ENCODE measurements at places on chromosomes 4 and X. TPM values are rescaled to one million over a fixed set of nuclear protein-coding genes. Genes with fewer than 3 reads are reported as not detected.

- DNase-seq, result no peak
These were observed 255.4 kb downstream of the SPANXN1 start for GRCh38 chrX:145502670-145503069.

- DNase-seq, result no peak
These were observed 11.7 kb downstream of the MTTP start for GRCh38 chr4:99586322-99586721.

GRCh38 chr4:119641765-119642164 lies 13.2 kb upstream of the PDE5A start:
- DNase-seq, result no peak

HPGD gene
- total RNA-seq, result 1.1 TPM

DNA sequence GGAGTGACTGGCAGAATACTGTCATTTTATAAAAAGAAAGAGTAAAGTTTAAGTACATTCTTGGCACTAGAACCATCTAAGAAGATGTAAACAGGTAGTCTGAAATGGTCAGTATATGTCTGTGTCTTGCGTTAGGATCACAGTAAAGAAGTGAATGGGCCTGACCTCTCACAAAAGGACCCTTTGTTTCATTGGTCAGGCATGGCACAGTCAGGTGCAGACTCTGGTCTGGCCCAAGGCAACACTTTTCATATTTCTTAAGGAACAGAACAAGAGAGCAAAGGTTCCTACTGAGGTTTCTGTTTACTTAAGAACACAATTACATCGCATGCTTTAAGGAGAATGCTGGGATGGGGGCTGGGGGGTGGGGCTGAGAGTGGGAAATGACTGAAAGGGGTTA lies 48.1 kb downstream of the RPGR start:
- no peak for DNase-seq

PAGE5 gene
- total RNA-seq, result not detected

ATP1B4 gene
- total RNA-seq, result not detected

REELD1 gene
- not detected for total RNA-seq

DNA sequence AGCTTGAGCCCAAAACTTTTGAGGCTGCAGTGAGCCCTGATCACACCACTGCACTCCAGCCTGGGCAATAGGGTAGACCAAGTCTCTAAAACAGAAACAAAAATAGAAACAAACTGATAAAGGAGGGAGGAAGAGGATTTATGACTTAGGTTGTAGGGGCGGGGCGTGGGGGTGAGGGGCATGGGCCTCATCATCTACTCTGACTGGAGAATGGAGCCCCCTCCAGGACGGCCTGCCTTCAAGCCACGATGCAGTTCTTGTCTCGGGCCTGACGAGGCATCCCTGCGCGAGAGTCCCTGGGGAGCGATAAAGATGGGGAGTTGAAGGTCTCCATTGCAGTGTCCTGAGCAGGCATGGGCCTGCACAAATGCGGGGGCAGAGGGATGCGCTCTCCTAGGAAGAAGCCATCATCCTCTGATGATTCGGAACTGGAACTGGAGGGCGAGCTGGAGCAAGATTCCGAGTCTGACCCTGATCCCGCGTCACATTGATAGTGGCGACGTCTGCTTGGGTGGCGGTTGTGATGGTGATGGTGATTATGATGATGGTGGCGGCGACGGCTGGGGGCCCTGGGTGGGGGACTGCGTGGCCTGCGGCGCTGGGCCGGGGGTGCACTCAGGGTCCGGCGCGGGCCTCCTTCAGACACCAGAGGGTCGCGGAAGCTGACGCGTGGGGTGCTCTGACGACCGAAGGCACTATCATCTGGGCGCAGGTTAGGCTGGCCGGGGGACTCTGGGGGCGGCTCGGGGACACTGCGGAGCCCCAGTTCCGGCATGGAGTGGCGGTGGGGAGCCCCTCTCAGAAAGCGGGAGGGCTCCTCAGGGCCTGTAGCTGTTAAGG lies 4.0 kb downstream of the PLP2 start:
- DNase-seq, result no peak

DNA sequence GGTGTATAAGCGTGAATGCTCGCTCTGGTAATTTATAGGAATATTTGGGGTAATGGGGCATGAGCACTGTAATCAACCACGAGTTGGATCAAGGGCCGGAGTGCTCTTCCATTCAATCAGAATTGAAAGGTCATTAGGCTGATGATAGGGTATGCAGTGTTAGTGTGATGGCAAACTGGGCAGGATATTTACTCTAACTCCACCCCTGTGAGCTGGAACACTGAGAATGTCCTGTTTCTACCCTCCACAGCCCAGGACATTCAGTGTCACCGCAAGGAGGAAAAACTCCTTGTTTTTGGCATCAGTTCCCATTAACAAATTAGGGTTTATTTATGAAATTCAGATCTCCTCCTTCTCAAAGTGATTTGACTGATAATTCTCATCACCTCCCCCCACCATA lies 137.8 kb downstream of the HS6ST2 start:
- DNase-seq, result no peak

DNA sequence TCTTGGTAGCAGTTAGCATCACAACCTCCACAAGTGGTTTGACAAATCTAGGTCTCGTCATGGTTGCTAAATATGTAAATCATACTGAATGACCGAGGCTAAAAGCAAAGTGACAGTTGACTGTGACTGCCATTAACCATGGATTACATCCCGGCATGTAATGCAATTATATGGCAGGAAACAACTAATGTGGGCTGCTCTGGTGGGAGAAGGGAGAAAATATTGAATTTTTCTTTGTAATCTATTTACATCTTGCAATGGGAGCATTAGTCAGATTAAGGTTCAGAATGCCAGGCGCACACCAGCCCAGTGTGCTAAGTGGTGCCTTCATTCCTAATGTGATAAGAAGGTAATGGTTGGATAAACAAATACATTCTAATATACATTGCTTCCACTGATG lies 35.8 kb downstream of the UNC5C start:
- DNase-seq, result no peak

RTL9 gene
- total RNA-seq, result 0.40 TPM

RTL5 gene
- total RNA-seq, result 2.5 TPM

ARHGAP4 gene
- 10.0 TPM for total RNA-seq

- DNase-seq, result no peak
These were observed 118.5 kb downstream of the TLL1 start for GRCh38 chr4:165991325-165992180.

DNA sequence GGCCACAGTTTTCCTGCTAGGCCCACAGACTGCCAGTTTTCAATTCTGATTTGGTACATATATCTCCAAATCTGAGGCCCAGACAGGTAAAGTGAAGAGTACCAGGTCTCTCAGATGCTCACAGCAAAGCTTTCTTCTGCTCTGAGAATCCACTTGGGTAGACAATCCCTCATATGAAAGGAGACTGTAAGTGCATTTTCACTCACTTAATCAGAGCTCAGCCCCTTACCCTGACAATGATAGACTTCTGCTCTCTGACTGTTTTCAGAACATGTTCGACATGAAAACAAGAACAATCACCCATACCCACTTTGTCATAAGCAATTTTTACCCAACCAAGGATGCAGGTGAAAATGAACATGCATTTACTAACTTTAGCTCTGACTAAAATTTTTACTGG lies 7.1 kb downstream of the GPRIN3 start:
- DNase-seq, result no peak

GRCh38 chr4:109574931-109575804 lies 15.1 kb downstream of the MCUB start:
- no peak for DNase-seq

CFI gene
- 11.6 TPM for total RNA-seq

GRCh38 chrX:802846-803245 lies 172.3 kb downstream of the SHOX start:
- DNase-seq, result no peak

- DNase-seq, result no peak
These were observed 608.7 kb downstream of the TLL1 start for GRCh38 chr4:166481739-166482138.

DNA sequence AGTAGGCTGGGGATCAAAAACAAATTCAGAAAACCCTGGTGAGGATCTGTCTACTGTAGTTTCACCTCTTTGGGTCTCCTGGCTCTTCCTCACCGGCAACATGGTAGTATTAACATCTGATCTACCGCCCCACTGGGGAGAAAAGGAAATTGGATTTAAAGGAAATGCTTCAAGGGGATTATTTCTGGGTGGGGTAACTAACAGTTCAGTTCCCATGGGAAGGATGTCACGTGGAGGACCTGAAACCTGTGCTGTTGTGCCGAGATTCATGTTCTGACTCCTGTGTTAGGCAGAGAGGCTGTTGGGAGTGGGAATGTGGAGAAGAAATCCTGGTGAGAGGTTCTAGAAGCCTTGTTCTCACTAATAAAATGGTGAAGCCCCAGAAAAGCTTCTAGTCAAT lies 254.4 kb downstream of the BCOR start:
- no peak for DNase-seq

DNA sequence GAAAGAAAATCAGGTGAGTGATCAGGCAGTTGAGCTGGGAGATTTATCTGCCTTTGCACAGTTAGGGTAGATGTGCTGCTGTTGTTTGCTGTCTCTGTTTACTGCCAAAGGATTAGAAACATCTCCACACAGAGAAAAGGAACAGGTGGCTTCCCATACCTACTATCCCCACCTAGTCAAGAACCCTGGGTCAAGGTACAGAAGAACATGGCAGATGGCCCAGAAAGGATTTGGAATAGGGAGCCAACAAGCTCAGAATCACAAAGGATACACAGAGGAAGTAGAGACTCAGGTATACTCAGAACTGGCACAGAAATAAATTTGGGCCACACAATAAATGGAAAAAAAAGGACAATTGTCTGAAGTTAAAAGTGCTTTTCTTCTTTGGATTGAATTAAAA lies 64.3 kb downstream of the TIGD2 start:
- no peak for DNase-seq

DNA sequence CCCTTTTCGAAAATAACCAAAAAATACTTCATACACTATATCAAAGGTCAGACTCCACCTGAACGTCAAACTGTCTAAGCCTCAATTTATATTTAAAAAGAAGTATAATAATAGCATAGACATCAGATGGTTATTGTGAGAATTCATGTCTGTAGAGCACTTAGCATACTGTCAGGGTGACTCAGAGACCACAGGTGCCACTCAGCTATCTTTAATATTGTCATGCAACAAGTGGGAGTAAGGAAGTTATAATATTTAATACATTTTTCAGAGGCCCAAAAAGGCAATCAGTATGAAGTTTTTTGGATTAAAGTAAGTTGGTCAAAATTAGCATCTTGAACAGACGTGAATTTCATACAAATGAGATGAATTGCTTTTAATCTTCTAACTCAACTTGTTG lies 93.3 kb downstream of the PHOX2B start:
- no peak for DNase-seq

SASH3 gene
- 1.8 TPM for total RNA-seq

Measured in left ventricle myocardium superior (tissue), 1 donor.